Hematopoietic multipotent progenitor cell treated with erythropoietin and hydrocortisone succinate and interleukin-3 and kit ligand, for 4 days (in vitro differentiated cells): ENCODE measurements at places on chromosomes 12 and 14.

GRCh38 chr12:48979602-48980388 lies 1.7 kb downstream of the WNT1 start:
- DNase-seq: no peak

- no peak for DNase-seq
These were observed 248.8 kb upstream of the TBX3 start for GRCh38 chr12:114932806-114933205.

- DNase-seq: no peak
These were observed 2.2 kb upstream of the EML1 start for GRCh38 chr14:99790978-99791376.

- no peak for DNase-seq
These were observed 147.3 kb downstream of the ADGRD1 start for GRCh38 chr12:131101006-131101405.

DNA sequence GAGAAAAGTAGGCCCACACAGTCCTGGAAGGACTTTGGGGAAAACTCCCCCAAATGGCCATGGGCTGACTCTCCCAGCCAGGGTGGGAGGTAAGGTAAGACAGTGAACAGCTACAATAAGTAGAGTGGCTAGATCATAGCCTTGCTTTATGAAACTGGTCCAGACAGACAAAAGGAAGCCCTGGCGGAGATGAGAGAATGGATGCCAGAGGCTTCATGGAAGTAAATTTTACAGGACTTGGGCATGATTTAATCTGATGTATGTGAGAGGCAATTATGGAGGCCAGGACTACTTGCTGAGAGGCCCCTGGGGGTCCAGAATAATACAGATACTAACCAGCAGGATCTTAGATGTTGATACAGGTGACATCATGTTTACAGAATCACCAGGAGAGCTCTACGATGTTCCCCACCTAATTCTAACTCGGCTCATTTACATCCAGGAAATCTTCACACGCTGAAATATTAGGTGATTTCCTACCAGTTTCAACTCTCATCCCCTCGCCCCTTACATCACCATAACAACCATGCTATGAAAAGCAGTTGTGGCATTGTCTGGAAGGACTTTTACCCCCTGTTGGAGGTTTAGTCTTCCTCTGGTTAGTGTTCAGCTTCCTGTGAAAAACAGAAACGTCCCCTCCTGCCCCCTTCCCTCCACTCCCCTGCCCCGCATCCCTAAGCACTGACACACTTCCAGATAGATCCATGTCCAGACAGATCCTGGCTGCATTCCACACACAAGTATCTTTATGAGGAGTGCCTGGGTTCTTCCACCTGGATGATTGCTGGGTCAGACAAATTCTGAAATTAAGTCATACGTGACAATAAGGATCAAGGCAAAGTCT lies 39.5 kb upstream of the NT5DC3 start:
- peak; percentile 44 for DNase-seq

- peak; percentile 51 for DNase-seq
These were observed 7.4 kb downstream of the AAAS start for GRCh38 chr12:53313996-53314395.

DNA sequence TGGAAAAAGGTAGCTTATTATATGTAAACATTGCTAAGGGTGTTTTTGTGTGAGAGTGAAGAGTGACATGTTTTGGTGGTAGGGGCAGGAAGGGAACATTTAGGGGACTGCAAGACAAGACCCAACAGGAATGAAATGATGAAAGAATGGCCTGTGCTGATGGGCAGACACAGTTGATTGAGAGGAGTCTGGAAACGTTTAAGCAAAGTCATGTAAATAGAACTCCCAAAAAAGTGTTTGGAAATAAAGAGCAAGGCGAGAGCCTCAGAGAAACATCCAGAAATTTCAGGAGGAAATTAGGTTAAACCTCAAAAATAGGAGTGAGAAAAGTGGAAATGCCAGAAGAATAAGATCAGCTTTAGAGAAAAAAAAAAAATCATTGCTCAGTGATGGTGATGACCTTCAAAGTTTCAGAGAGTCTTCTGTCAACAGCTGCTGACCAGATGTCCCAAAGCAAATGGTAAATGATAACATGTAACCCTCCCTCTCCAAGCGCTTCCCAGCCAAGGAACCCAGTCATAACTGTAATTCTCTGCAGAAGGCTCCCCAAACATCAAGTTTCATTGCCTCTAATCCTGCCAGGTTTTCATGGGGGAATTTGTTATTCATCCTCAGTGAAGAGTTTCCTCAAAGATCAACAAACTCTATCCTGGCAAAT lies 223.2 kb upstream of the FAR2 start:
- no peak for DNase-seq
